ENCODE measurements at places on chromosomes 16 and 17. TPM values are rescaled to one million over a fixed set of nuclear protein-coding genes. Genes with fewer than 3 reads are reported as not detected.

GRCh38 chr16:89444728-89445127 is 45.6 kb downstream of the ANKRD11 start:
- DNase-seq, result no peak

The NPIPB9 gene
- total RNA-seq, result not detected

DNA sequence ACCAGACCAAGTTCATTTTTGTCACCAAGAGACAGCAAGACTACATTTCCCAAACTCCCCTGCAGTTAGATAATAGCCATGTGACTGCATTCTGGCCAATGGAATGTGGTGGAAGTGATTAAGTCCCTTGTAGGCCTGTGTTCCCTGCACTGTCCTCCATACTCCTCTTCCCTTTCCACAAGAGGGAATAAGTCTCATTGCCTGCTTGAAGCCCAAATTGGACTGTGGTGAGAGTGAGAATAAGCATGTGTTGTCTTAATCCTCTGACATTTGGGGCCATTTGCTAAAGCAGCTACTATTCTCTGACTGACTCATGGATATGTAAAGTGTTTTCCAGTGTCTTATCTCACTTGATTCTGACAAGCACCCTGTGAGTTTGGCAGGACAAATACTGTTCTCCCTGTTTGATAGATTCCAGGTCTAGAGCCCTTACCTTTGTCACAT is 20.7 kb downstream of the PIK3R6 start:
- DNase-seq, result no peak

The MPV17L gene
- total RNA-seq, result 2.2 TPM

The MXRA7 gene
- 147 TPM for total RNA-seq

- DNase-seq, result peak; percentile 31
Observed at GRCh38 chr17:50589095-50589705, 28.7 kb downstream of the CACNA1G start.

GRCh38 chr17:65323049-65323448 is 185.9 kb downstream of the RGS9 start:
- no peak for DNase-seq

- DNase-seq, result no peak
Observed at GRCh38 chr16:88809068-88809675, 2.6 kb downstream of the APRT start.

The MRTFB gene
- total RNA-seq, result 8.4 TPM

DNA sequence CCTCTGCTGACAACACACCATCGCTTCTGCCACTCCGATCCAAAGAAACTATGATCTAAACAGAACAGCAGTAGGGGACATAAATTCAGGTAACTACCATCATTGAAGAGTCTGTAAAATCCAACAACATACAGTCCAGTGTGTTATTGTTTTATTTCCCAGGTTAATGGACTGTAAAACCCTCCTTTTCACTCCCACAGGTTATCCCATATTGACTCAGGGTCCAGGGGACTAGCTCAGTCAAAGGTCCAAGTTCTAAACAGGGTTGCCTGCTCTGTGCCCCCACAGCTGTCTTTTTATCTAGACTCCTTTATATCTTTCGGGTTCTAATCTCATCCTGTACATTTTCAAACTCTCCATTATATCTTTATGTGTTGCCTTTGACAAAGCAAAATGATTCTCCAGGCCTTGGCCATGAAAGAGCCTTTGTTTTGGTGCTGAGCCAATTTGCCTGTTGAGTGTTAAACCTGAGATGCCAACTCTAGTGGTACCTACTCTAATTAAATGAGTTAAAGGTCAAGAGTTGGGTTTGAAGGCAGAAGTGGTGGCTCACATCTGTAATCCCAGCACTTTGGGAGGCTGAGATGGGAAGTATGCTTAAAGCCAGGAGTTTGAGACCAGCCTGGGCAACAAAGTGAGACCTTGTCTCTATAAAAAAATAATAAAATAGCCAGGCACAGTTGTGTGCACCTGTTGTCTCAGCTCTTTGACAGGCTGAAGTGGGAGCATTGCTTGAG is 80.5 kb downstream of the SNX11 start:
- DNase-seq, result no peak

- DNase-seq, result no peak
Observed at GRCh38 chr16:11796227-11797165, 562 bp downstream of the ZC3H7A start.

- DNase-seq, result no peak
Observed at GRCh38 chr16:11411059-11411550, 65.8 kb downstream of the RMI2 start.

GRCh38 chr16:80997139-80997798 is 9.4 kb downstream of the CMC2 start:
- peak; percentile 45 for DNase-seq

GRCh38 chr16:57898961-57899360 is 72.0 kb downstream of the CNGB1 start:
- no peak for DNase-seq

The NUP85 gene
- total RNA-seq, result 43.2 TPM

The QRICH2 gene
- total RNA-seq, result 2.0 TPM

DNA sequence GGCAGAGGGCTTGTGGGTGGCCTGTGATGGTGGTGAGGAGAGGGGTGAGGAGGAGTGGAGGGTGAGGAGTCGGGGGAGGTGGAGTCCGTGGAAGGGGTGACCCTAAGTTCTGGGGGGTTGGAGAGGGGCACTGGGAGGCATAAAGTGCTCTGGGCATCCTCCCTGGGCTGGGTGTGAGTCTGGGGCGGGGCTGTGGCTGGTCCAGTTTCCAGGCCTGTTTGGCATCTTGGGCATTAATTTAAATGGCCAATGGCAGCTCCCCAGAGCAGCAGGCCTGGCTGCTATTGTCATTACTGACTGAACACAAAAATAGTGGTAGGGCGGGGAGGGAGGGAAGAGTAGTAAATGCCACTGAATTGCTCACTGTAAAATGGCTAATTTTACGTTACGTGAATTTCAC is 7.7 kb upstream of the ARHGAP23 start:
- no peak for DNase-seq

DNA sequence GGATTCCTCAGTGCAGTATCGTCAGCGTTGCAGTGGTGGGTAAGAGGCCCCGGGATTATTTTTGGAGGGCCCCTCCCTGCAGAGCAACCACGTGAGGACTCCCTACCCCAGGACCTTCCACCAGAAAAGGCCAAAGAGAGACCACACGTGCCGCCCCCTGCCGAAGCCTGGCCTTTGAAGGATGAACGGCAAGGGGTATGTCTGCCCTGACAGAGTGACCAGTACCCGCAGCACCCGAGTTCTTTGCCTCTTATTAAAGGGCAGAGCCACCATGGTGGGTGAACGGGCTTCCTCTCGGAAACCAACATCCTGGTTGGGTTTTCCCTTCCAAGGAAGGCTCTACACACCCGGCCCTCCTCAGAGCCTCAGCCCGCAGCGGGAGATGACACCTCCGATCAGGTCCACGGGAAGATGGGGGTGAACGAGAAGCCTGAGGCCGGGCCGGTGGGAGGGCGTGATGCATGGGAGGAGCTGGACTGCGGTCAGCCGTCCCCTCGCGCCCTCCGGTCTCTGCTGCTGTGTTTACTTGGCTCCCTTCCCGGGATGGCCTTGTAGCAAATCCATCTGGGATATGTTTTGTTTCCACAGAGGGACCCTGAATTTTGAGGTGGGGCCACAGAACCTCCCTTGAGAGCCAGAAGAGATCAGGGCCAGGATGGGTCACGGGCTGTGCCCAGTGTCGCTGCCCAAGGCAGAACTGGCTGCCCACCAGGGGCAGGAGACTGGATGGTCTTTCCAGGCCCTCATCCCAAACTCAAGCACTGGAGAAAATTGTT is 49.1 kb downstream of the TBC1D16 start:
- no peak for DNase-seq

The SYCE1L gene
- 10.7 TPM for total RNA-seq

DNA sequence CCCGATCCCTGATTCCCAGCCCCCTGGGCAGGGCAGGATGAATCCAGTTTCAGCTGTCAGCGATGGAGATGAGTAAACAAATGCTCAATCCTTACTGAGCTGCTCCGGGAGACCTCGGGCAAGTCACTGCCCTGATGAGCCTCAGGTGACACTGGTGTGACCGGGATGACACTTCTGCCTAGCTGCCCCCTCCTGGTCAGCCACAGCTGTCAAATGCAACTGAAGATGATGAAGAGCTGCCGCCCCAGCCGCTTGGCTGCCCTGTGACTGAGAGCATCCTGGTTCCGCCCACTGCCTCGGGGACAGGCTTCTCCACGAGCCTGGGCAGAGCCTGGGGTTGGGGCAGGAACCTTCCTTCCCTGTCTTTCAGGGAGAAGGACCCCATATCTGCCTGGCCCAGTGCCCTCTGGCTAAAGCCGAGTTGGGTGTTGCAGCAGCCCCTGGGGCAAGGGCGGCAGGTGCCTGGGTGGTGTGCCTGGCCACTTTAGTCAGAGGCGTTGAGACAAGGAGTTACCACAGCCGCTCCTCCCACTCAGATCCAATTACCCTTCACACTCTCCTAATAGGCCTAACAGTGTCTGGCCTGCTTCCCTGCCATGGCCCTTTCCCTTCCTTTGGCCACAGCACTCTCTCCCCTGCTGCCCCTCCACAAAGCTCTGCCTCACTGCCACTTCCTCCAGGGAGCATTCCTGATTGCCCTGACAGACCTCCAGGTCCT is 5.5 kb downstream of the CCL17 start:
- no peak for DNase-seq

GRCh38 chr16:53946746-53947386 is 242.9 kb downstream of the FTO start:
- no peak for DNase-seq

Data from epithelial cell of proximal tubule (primary cell).